A549 (cell line): ENCODE measurements at places on chromosomes 7 and 10. TPM values are rescaled to one million over a fixed set of nuclear protein-coding genes. Genes with fewer than 3 reads are reported as not detected.

DNA sequence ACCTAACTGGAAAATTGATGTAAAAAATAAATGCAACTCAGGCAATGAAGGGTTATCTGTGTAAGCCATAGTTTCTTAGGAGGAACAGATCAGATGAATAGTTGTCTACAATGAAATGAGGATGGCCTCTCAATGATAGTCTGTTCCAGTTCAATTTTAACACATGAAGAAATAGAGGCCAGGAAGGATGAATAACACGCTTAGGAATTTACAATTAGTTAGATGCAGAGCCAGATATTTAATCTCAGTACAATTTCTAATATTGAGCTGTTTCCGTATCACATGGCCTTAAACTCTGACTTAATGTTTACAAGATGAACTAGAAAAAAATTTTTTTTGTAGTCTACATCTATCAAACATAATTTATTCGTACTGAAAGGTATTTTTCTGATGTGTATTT lies 176.6 kb downstream of the GALNT11 start:
- no peak for DNase-seq

GRCh38 chr7:75624134-75624832 lies 114.5 kb downstream of the HIP1 start:
- DNase-seq = no peak

Gene PVRIG
- not detected in 3 replicates for polyA plus RNA-seq

Gene TMEM26
- 0.03 to 0.09 TPM in 2 of 3 replicates, not detected in the other for polyA plus RNA-seq

Gene ATP6V0A4
- 0.24 to 0.25 TPM (median 0.25 TPM) in 3 replicates for polyA plus RNA-seq
